Left lung (tissue), 14 donors: ENCODE measurements at places on chromosomes 2 and 18. TPM values are rescaled to one million over a fixed set of nuclear protein-coding genes. Genes with fewer than 3 reads are reported as not detected.

UGT1A9 gene
- total RNA-seq = not detected

ACVR2A gene
- 17.8 TPM for total RNA-seq

RNF125 gene
- 6.1 TPM for total RNA-seq

DSC3 gene
- 0.97 TPM for total RNA-seq

LOXHD1 gene
- total RNA-seq = 0.52 TPM

EHD3 gene
- 9.1 TPM for total RNA-seq

SCN2A gene
- 0.58 TPM for total RNA-seq

DSEL gene
- total RNA-seq = 17.3 TPM

CD207 gene
- total RNA-seq = 0.13 TPM

GRB14 gene
- 4.1 TPM for total RNA-seq

IL36RN gene
- total RNA-seq = not detected

CHRNG gene
- total RNA-seq = not detected

- no peak for DNase-seq
- H3K27ac ChIP-seq = no peak overlapping the region
- H3K36me3 ChIP-seq = no peaks in the 10 kb centered on the region
- H3K27me3 ChIP-seq = no peaks in the 10 kb centered on the region
- H3K4me3 ChIP-seq = no peak overlapping the region
Measured at GRCh38 chr18:28411806-28412205, 234.9 kb upstream of the CDH2 start.

- H3K4me1 ChIP-seq = no peaks in the 10 kb centered on the region
- H3K27me3 ChIP-seq = no peaks in the 10 kb centered on the region
- H3K4me3 ChIP-seq = no peak overlapping the region
- no peak for DNase-seq
- no peak overlapping the region for H3K27ac ChIP-seq
- H3K36me3 ChIP-seq = no peaks in the 10 kb centered on the region
Measured at GRCh38 chr2:220168891-220169546, 541.6 kb downstream of the SLC4A3 start.

GRCh38 chr2:241745276-241745675 lies 10.8 kb downstream of the D2HGDH start:
- H3K4me3 ChIP-seq = no peak overlapping the region
- peaks cover 66% of the 10 kb centered on the region for H3K36me3 ChIP-seq
- H3K4me1 ChIP-seq = peaks cover 10% of the 10 kb centered on the region

DNA sequence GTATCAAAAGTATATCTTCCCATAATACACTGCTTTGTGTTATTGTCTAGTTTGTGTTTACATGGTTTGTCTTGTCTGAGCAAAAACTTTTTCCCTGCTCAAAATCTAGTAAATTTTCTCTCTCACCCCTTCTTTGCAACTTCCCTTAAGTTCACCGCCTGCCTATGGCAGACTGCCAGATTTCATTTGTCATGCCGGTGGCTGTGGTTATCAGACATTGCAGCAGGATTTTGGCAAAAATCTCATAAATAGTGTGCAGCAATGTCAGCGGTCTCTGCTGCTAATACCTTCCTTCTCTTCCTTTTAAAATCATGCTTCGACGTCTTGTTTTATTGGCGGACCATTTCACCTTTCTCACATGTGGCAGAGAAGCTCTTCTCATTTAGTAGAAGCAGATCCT lies 45.6 kb upstream of the TMEM178A start:
- no peak overlapping the region for H3K4me3 ChIP-seq
- no peak for DNase-seq
- H3K4me1 ChIP-seq = peaks cover 16% of the 10 kb centered on the region

DNA sequence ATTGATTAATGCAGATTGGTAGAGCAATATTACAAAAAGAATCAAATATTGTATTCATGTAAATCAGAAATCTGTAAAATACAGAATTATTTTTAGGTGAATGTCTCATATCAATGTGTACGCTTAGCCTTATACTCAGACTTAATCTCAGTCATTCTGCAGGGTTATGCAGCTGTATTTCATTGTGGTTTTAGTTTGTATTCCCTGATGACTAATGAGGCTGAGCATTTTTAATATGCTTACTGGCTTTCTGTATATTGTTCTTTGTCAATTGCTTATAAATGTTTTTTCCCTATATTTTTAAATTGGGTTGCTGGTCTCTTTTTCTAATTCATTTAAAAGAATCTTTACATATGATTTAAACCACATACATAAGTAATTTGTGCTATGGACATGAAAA lies 50.1 kb downstream of the CDH19 start:
- no peaks in the 10 kb centered on the region for H3K27me3 ChIP-seq
- DNase-seq = no peak
- no peaks in the 10 kb centered on the region for H3K4me1 ChIP-seq
- H3K4me3 ChIP-seq = no peak overlapping the region

DNA sequence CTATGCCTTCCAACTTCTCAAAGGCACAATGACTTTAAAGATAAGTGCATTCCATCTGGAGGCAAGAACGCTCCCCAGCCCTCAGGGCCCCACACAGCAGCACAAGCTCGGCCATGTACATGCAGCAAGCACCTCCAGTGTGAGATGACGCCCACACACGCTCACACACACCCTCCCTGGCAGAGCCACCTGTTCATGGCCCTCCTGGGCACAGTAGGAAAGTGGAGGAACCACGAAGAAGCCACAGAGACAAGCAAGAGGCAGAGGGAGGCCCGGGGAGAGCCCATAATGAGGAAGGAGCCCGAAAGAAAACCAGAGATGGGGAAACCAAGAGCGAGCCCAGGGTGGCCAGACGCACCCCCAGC lies 21.7 kb downstream of the BIN1 start:
- H3K36me3 ChIP-seq = no peaks in the 10 kb centered on the region
- no peak for DNase-seq
- H3K27me3 ChIP-seq = no peaks in the 10 kb centered on the region
- H3K27ac ChIP-seq = peak overlapping the region; percentile 78
- H3K4me3 ChIP-seq = no peak overlapping the region

- no peaks in the 10 kb centered on the region for H3K36me3 ChIP-seq
- no peak overlapping the region for H3K27ac ChIP-seq
- DNase-seq = no peak
- H3K4me3 ChIP-seq = no peak overlapping the region
Measured at GRCh38 chr18:2111456-2111855, 459.8 kb downstream of the METTL4 start.

DNA sequence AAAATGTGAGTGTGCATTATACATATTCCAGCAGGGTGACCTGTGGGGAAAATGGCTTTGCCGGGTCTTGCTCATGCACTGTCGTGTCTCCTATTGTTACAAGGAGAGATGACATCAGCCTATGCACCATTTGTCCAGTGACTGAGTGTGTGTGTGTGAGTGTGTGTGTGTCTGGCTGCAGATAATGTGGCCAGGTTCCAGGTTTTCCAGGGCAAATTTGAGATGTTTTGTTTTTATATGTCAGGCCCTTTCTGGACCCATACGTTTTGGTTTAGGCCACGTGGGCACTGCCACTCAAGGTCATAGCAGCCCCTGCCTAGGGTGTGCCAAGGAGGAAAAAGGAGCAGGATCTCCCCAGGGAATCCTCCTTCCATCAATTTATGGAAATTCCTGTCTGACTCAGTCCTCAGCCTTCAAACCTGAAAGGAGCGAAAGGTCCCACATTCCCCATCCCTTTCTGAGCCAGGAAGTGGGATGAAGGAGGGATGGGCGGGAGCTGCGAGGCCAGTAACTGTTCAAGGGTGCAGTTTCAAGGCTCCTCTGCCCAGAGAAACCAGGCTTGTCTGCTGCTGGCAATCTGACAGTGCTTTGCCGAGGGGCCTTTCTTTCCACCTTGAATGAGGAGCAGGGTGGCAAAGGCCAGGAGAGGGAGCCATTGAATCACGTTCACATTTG lies 93.0 kb upstream of the SMAD2 start:
- H3K4me3 ChIP-seq = no peak overlapping the region
- peaks cover 20% of the 10 kb centered on the region for H3K4me1 ChIP-seq
- H3K36me3 ChIP-seq = no peaks in the 10 kb centered on the region
- DNase-seq = peak; percentile 37

DNA sequence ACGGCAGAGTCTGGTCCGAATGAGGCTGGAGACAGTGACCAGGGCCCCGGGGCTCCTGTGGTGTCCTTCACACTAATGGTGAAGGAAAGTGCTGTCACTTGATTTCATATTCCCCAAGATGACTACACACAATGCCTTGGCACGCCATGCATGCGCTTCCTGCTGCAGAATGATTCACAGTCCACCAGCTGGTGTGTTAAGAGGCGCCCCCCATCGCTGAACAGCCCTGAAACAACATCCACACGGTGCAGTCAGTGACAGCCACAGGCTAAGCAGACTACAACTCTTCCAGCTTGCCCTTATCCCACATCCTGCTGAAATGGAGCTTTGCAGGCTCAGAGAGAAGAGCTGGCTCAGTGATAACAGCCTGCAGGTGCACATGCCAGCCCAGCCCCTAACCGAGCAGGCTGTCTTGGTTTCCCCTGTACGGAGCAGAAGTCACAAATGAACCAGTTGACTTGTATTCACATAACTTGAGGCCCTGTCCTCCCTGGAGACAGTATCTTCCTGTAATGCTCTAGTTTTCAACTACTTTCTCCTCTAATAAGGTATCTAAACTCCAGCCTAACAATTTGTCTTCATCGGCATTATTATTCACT lies 24.3 kb upstream of the CDH20 start:
- no peaks in the 10 kb centered on the region for H3K27me3 ChIP-seq
- H3K27ac ChIP-seq = no peak overlapping the region
- H3K4me1 ChIP-seq = no peaks in the 10 kb centered on the region
- H3K4me3 ChIP-seq = no peak overlapping the region
- no peaks in the 10 kb centered on the region for H3K36me3 ChIP-seq
- no peak for DNase-seq

GRCh38 chr2:6855860-6856547 lies 9.7 kb downstream of the CMPK2 start:
- no peaks in the 10 kb centered on the region for H3K27me3 ChIP-seq
- peak; percentile 57 for DNase-seq
- H3K27ac ChIP-seq = peak overlapping the region; percentile 33

GRCh38 chr18:76410660-76411417 lies 84.2 kb downstream of the ZNF516 start:
- H3K27ac ChIP-seq = no peak overlapping the region
- H3K4me3 ChIP-seq = no peak overlapping the region
- H3K4me1 ChIP-seq = peaks cover 3% of the 10 kb centered on the region
- no peak for DNase-seq

- H3K4me3 ChIP-seq = no peak overlapping the region
- peaks cover 17% of the 10 kb centered on the region for H3K36me3 ChIP-seq
- H3K4me1 ChIP-seq = no peaks in the 10 kb centered on the region
- no peaks in the 10 kb centered on the region for H3K27me3 ChIP-seq
Measured at GRCh38 chr18:62144338-62144737, 42.5 kb downstream of the PIGN start.

- peaks cover 27% of the 10 kb centered on the region for H3K36me3 ChIP-seq
- no peak for DNase-seq
- H3K27me3 ChIP-seq = no peaks in the 10 kb centered on the region
- H3K4me3 ChIP-seq = no peak overlapping the region
- no peak overlapping the region for H3K27ac ChIP-seq
Measured at GRCh38 chr18:76380791-76381405, 114.1 kb downstream of the ZNF516 start.

- DNase-seq = peak; percentile 41
- H3K36me3 ChIP-seq = no peaks in the 10 kb centered on the region
- H3K27ac ChIP-seq = peak overlapping the region; percentile 57
- H3K4me3 ChIP-seq = peak overlapping the region; percentile 62
- H3K27me3 ChIP-seq = no peaks in the 10 kb centered on the region
Measured at GRCh38 chr18:62717169-62717924, 2.0 kb downstream of the PHLPP1 start.

GRCh38 chr2:176653479-176654443 lies 384.5 kb downstream of the MTX2 start:
- peaks cover 9% of the 10 kb centered on the region for H3K27me3 ChIP-seq
- peak; percentile 61 for DNase-seq
- no peak overlapping the region for H3K27ac ChIP-seq
- no peaks in the 10 kb centered on the region for H3K36me3 ChIP-seq
- H3K4me3 ChIP-seq = no peak overlapping the region
- no peaks in the 10 kb centered on the region for H3K4me1 ChIP-seq

- peaks cover 6% of the 10 kb centered on the region for H3K4me1 ChIP-seq
- no peaks in the 10 kb centered on the region for H3K36me3 ChIP-seq
- H3K27me3 ChIP-seq = no peaks in the 10 kb centered on the region
- no peak for DNase-seq
- peak overlapping the region; percentile 16 for H3K27ac ChIP-seq
Measured at GRCh38 chr2:164913011-164913410, 42.3 kb downstream of the SLC38A11 start.

DNA sequence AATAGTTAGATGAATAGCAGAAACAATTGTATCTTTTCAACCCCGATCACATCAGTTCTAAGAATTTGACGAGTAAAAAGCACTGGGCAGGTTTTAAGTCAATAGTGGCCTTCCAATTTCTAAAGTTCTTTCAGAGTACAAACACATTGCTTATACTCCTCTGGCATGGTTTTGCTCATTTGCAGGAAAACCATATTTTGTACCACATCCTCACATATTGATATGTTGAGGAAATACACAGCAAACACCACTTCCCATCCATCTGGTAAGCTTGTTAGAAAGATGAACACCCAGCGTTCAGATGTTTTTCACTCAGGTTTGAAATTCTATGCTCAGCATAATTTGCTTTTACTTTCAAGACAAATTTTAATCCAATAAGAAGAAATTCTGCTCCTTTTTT lies 344.6 kb upstream of the ACVR2A start:
- no peak overlapping the region for H3K4me3 ChIP-seq
- H3K27ac ChIP-seq = no peak overlapping the region
- H3K27me3 ChIP-seq = no peaks in the 10 kb centered on the region
- no peaks in the 10 kb centered on the region for H3K4me1 ChIP-seq
- DNase-seq = no peak
- no peaks in the 10 kb centered on the region for H3K36me3 ChIP-seq

- peaks cover 98% of the 10 kb centered on the region for H3K36me3 ChIP-seq
- DNase-seq = no peak
- no peak overlapping the region for H3K4me3 ChIP-seq
- no peak overlapping the region for H3K27ac ChIP-seq
- no peaks in the 10 kb centered on the region for H3K27me3 ChIP-seq
Measured at GRCh38 chr18:23563377-23564043, 22.8 kb downstream of the NPC1 start.

- no peak for DNase-seq
- H3K36me3 ChIP-seq = no peaks in the 10 kb centered on the region
- no peaks in the 10 kb centered on the region for H3K4me1 ChIP-seq
- H3K4me3 ChIP-seq = no peak overlapping the region
Measured at GRCh38 chr2:50309503-50309902, 722.4 kb downstream of the NRXN1 start.

GRCh38 chr18:24942144-24942543 lies 409.8 kb downstream of the ZNF521 start:
- no peak for DNase-seq
- no peak overlapping the region for H3K4me3 ChIP-seq
- no peaks in the 10 kb centered on the region for H3K36me3 ChIP-seq

- no peak overlapping the region for H3K27ac ChIP-seq
- no peak for DNase-seq
- H3K4me1 ChIP-seq = no peaks in the 10 kb centered on the region
- no peaks in the 10 kb centered on the region for H3K27me3 ChIP-seq
Measured at GRCh38 chr2:203704430-203704829, 2.0 kb upstream of the CD28 start.

- H3K4me3 ChIP-seq = no peak overlapping the region
- H3K4me1 ChIP-seq = peaks cover 3% of the 10 kb centered on the region
- DNase-seq = no peak
- H3K27ac ChIP-seq = no peak overlapping the region
- H3K27me3 ChIP-seq = peaks cover 4% of the 10 kb centered on the region
Measured at GRCh38 chr2:10834068-10834655, 21.6 kb upstream of the PDIA6 start.
